Renal cortical epithelial cell (primary cell): ENCODE measurements at places on chromosomes 6 and 20. TPM values are rescaled to one million over a fixed set of nuclear protein-coding genes. Genes with fewer than 3 reads are reported as not detected.

DNA sequence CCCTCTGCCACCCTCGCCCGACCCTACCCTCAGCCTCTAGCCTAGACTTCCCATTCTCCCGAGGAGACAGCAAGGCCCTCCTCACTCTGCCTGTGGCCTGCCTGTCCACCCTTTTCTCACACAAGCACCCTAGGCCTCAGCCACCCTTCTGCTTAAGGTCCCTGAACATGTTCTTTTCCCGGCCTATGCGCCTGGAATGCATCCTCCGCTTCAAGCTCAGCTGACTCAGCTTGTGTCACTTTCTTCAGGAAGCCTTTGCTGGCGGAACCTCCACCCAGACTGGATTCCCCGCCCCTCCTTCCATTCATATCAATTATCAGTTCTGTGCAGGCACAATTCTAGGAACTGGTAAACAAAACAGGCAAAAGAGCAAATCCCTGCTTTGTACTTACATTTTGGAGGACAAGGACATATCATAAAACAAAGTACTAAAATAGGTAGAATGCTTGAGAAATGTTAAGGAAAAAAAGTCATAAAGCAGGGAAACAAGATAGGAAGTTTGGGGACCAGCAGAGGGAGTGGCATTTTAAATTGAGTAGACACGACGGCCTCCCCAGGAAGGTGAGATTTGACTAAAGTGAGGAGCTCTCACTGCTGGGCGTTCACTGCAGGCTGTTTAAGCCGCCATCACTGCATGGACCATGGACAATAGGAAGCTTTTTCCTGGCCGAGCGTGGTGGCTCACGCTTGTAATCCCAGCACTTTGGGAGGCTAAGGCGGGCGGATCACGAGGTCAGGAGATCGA is 17.9 kb upstream of the SNHG17 start:
- peak; percentile 34 for DNase-seq

DNA sequence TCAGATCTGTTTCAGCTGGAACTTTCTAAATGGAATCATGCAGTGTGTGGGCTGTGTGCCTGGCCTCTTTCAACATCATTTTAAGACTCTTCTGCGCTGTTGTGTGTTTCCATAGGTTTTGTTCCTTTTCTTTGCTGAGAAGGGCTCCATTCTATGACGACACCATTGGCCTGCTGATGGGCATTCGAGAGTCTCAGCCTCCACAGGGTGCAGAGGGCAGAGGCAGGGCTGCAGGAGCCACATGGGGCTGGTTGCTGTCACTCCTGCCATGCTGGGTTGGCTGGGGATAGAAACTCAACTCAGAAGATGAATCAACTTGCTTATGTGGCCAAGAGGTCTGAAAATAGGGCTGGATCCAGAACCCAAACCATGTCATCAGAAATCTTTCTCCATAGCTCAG is 68.5 kb upstream of the SLCO4A1 start:
- no peak for DNase-seq

GRCh38 chr6:21438237-21438985 is 155.1 kb upstream of the SOX4 start:
- DNase-seq, result no peak

DNA sequence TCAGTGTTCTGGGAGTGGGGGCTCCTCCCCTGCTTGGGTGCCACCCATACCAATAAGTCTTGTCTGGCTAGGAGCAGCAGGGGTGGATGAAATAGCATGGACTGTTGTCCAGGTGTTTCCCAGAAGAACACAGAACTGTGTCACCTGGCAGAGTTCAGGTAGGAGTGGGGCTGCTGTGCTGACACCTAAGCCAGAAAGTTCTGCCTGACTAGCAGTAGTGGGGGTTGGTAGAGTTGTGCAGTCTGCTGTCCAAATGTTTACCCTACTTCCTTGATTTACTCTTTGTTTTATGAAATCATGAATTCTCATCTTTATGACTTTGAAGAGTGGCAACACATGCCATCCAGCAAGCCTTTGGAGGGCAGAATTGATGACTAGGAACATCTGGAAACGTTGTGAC is 27.3 kb upstream of the SLC35B3 start:
- DNase-seq, result no peak

PPIL6 gene
- 0.17 and 13.3 TPM in 2 replicates for total RNA-seq
